ENCODE measurements at places on chromosomes 4 and X.

DNA sequence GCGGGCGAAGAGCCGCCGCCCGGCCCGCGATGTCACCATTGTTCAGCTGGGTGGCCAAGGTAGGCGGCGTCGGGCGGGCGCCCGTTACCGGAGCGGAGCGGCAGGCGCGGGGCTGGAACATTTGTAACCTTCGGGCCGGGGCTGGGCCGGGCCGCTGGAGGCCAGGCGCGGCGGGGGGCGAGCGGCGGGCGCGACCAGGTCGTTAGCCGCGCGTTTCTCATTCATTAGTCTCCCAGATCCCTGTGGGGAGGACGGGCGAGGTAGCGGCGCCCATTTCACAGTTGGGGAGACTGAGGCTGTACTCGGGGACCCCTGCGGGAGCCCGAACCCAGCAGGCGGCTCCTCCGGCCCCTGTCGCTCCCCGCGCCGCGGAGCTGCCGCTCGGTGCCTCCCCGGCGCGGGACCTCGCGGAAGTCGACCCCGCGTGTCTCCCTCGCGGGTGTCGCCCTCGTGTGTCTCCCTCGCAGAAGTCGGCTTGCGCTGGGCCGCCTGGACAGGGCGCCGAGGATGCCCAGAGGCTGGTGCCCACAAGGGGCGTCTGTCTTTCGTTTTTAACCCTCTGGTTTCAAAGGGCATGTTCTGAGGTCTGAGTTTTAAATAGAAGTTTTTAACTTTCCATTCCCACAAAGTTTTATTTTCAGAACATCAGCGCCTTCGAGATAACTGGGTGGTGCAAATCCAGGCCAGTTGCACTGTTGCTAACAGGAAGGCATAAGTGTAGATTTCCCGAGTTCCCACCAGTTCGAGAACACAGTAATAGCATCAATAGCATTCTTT lies 17.5 kb downstream of the PTTG2 start:
- DNase-seq = peak; percentile 85

DNA sequence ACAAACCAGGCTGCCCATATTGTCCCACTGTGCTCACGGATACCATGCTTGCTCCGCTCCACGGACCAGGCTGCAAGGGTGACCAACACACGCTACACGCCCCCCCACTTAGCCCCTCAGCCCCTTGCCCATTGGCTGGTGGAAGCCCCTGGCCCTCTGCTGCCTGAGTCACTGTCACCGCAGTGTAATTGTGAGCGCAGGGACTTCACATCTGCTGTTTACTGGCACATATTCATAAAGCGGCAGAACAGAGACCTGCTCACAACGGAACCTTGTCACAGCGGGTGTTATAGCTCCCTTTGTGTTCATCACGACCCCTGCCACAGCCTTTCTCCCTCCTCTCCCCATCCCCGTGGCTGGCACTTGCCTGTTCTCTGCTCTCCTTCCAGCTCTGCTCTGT lies 83.7 kb downstream of the PSAPL1 start:
- no peak for DNase-seq

GRCh38 chr4:6229095-6229494 lies 28.7 kb upstream of the JAKMIP1 start:
- peak; percentile 52 for DNase-seq

DNA sequence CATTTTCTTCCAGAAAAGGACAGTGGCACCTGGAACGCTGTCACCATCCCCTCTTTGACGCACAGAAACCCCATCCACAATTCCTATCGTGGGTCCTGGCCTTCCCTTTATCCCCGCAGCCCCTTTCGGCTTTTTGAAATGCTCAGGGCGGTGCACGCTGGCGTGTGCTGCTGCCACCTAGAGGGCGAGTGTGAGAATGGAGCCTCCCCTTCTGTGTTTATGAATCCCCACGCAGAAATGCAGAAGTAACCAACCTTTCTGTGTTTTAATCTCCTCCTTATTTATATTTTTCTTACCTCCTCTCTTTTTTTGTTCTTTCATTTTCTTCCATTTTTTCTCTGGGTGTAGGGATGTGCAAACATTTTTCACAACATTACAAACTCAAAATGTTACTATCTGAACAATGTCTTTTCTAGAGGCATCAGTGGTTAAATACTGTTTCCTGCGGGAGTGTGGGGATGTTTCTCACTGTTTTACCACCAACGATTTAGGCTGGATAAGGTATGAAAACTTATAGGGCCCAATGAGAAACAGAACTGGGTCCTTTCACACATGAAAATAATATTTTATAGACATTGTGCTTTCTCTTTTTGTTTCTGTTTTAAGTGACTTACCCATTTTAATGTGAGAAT lies 50.0 kb downstream of the TMA16 start:
- peak; percentile 54 for DNase-seq

- DNase-seq = no peak
Observed at GRCh38 chr4:41683326-41683725, 65.2 kb downstream of the PHOX2B start.

DNA sequence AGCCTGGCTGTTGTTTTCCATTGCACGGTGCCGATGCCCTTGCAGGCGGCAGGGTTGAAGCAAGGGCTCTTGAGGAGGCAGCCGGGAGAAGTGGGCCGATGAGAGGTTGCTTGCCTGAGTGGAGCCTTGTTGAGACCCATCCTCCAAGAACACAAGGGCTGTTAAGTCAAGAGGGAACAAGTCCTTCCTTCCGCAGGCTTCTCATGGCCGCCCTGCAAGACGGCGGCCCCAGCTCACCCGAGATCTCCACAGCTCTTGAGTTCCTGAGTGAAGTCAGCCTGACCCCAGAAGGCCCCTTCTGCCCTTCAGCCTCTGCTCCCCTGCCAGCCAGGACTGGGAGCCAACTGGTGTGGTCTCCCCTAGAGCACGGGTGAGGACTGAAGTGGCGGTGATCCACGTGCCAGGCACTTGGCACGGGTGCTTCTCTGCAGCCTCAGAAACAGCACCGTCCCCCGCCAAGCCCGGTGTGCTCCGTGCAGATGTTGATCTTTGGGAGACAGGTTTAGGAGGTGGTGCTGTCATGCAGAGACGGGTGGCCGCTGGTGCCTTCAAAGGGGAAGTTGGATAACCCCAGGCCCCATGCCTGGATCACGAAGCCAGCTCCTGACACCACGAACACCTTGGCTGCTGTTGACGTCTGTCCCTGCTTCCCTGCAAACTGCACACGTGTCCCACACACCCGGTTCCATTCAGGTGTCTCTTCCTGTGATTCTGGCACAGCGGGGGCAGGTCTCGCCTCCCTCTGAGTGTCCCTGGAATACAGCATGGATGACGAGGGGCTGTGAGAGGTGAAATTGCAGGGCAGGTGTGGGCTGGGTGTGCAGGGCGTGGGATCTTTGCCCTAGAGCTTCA lies 164.4 kb upstream of the PSAPL1 start:
- DNase-seq = no peak

DNA sequence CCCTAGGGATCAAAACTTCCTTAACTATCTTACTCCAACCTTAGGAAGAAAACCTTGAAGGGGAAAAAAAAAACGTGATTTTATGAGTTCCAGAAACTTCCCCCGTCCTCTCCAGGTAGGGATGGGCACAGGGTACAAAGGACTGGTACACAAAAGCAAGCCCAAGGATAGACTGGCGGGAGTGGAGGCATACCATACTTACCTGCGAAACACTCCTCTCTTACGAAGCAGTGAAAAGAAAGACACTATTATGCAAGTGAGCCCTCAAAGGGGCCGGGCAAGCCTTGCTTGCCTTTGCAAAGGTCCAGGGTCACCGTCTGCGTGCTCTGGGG lies 651 bp downstream of the TSPAN6 start:
- no peak for DNase-seq

DNA sequence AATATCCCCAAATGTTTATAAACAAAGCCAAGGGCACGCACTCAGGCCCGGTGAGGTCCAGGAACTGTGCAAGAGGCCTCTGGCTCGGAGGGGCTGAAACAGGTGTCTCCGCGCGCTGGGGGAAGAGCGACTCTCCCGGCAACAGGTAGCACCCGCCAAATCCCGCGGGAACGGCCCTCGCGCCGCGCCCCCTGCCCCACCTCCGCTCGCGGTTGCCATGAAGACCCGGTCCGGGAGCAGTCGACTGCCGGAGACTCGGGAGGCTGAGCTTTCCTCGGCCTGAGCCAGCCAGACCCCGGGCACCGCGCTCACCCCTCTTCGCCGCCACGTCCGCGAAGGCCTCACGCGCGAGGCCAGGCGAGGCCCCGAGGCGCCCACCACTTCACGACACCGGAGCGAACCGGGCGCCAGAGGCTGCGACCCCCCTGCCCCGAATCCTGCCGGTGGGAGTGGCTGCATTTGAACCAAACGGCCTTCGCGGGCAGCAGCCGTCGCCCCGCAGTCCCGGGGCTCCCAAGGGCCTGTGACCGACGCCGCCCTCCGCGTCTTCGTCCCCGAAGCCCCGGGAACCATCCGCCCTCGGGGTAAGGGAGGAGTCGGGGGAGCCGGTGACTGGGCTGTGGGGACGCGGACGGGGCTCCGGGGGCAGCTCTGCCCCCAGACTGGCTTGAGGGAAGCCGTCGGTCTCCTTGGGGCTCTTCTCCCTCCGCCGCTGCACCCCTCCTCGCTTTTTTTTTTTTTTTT lies at the start of gene NSUN7:
Gene NSUN7, plus strand, starts transcription at position 239 of the 744 bp plus-strand sequence. CDS start 739 bp downstream, outside the sequence.
- peak; percentile 78 for DNase-seq

- DNase-seq = no peak
Observed at GRCh38 chr4:107708225-107708624, 11.8 kb downstream of the PAPSS1 start.

- DNase-seq = no peak
Observed at GRCh38 chr4:64559571-64559970, 150.3 kb upstream of the TECRL start.

DNA sequence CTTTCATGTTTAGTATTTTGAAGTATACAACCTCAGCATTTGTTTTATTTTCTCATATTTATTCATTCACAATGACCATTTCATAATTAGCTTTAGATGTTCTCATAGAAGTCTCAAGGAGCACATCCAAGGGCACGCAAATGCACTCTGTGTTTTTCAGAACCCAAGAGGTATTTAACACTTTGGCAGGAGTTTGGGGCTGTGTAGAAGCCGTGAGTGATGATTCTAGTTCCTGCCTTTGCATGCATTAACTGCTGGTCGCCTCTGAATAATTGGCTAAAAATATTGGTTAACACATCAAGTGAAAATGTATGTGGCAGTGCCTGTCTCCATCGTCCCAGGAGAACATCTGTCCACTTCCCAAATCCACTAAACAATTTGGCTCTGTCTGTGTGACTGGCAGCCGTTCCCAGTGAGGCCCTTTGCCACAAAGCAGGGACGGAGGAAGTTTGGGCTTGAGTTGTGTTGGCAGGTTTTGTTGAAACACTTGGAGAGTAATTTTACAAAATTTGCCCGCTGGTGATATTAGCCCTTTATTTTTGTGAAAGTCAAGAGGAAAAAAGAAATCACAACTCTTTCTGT lies 730.7 kb upstream of the SLIT2 start:
- peak; percentile 45 for DNase-seq

DNA sequence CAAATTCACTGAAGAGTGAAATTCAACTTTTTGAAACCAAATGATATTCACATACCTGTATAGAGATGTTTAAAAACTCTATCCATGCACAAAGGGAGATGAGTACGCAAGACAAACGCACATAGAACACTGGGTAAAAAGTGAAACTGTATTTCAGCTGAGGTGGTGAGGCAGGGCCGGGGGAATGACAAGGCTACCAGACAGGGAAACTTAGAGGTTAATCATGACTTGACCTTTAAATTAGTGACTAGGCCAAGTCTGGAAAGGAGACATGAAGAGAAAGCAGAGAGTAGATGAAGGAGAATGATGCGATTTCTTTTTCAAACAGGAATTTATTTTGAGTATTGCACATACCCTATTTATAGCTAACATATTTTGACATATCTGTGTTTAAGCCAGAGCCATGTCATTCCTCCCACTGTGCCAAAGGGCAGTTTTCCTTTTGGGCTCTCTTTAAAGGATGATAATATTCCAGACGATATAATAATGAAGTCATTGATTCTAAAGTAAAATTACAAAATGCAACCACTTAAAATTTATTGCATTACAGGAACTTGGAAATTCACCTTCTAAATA lies 49.4 kb downstream of the ARHGEF6 start:
- no peak for DNase-seq

- no peak for DNase-seq
Observed at GRCh38 chr4:147381749-147382148, 99.1 kb upstream of the EDNRA start.

DNA sequence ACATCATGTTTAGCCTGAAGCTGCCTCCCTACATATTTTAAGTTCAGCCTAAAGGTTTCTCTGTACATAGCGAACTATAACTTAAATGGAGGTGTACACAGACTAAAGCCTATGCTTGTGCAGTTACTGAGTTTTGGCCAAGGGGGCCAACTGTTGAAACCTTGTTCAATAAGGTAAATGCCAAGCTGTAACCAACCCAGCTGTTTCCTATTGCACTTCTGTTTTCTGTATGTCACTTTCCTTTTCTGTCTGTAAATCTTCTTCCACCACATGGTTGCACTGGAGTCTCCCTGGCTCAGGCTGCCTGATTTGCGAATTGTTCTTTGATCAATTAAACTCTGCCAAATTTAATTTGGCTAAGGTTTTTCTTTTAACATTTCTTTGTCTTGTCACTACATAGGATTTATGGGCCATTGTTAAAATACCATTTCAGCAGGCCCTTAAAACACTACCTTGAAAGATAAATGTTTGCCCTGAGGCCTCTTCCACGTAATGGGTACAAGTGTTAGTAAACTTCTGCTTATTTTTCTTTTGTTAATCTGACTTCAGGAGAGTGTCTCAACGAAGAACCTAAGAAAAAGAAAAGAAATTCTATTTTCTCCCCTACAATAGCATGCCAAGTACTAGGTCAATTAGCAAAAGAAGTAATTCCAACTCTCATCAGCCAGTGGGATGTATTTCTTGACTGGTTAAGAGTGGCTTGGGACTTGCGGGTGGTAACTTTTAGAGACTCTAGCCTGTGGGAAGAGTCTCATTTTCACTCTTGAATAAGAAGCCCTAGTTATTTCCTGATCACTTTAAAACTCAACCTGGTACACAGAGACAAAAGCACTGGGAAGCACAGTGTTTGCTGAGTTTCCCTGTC lies 45.7 kb upstream of the PRSS12 start:
- DNase-seq = no peak

GRCh38 chrX:119757646-119757978 lies 776 bp upstream of the SOWAHD start:
- no peak for DNase-seq

- DNase-seq = no peak
Observed at GRCh38 chr4:66000510-66001117, 330.3 kb upstream of the EPHA5 start.

GRCh38 chr4:105246712-105247111 lies 100.0 kb downstream of the TET2 start:
- no peak for DNase-seq

GRCh38 chr4:119299741-119300100 lies 22.2 kb downstream of the FABP2 start:
- no peak for DNase-seq

DNA sequence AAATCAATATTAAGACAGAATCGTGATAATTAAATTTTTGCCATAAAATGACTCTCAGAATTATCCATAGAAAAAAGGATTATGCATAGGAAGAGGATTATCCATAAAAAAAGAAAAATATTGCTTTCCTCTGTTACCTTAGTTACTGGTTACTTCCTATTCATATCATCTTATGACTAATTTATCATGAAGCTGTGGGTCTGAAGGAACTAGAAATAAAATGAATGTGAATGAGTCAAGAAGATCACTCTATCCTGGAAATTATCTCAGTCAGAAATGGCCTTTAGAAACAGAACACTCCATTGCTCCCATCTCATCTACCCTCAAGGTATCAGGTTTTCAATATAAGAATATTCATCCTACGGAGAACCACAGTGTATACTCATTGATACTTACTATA lies 19.4 kb downstream of the RPS6KA6 start:
- DNase-seq = no peak

- DNase-seq = no peak
Observed at GRCh38 chr4:121454251-121454979, 73.6 kb upstream of the QRFPR start.

- DNase-seq = no peak
Observed at GRCh38 chrX:11533199-11533651, 132.5 kb downstream of the ARHGAP6 start.
